ENCODE measurements at places on chromosomes 16 and 17.

DNA sequence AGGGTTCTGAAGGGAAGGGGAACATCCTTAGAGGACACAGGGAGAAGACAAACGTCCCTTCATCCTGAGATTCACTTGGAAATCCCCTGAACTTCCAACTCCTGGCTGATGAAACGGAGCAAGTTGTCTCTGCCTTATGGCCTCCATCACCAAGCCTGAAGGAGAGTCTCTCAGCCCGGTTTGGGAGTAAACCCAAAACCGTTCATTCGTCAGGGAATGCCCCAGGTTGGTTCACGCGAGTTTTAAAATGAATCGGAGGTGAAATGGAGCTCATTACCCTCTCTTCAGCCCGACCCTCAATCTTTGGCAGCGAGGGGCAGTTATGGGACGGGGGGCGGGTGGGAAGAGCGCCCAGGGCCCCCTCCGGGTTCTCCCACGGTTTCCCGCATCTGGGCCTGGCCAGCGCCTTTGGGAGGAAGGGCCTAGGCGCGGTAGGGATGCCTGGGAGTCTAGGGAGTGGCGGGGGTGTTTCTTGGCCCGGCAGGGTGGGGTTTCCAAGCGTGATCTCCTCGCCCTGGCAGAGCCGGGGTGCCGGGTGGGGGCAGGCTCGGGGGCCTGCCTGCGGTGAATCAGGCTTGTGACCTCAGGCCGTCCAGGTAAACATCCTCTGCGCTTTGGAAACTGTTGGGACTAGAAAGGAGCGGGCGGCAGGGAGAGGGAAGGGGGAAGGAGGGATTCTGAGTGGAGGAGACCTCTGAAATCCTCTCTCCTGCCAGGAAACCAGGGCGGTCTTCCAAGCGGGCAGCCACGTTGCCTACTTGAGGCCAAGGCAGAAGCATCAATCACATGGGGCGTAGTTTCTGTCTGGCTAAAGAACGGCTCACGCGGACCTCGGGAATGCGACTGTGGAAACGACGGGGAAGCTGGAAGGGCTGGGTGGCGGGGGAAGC lies 24.1 kb upstream of the HOXB13 start:
- DNase-seq: no peak

GRCh38 chr17:79833110-79833450 lies 6.2 kb downstream of the CBX4 start:
- DNase-seq: no peak

- DNase-seq: no peak
Observed at GRCh38 chr17:47188271-47188875, 722 bp downstream of the CDC27 start.

GRCh38 chr17:68289936-68290267 lies 1.0 kb downstream of the SLC16A6 start:
- no peak for DNase-seq

- DNase-seq: no peak
Observed at GRCh38 chr17:63407741-63408330, 38.3 kb downstream of the CYB561 start.

DNA sequence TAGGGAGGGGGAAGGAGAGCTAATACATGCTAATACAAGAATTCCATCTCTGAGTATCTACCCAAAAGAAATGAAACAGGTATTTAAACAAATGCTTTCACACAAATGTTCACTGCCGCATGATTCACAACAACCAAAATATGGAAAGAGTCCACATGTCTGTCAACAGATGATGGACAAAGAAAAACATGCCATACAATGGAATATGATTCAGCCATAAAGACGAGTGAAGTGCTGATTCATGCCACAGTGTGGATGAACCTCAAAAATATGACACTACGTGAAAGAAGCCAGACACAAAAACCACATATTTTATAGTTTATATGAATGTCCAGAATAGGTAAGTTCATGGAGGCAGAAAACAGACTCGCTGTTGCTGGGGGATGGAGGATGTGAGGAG lies 321.4 kb downstream of the FOXL1 start:
- DNase-seq: no peak

DNA sequence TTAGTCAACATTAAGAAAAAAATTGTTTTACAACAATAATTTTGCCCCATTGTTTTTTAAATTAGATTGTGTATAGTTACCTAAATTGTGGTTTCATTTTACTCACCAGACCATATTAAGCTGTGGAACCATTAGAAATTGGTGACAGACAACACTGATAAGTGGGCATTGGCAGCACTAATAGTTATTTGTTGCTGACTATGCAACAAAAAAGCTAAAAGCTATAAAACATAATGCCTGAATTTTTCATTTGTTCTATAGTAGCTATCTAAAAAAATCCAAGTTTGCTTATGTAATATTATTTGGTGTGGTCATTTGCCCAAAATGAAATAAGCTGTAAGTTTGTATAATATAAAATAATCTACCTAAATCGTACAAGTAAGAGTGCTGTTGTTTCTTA lies 13.7 kb upstream of the VWA3A start:
- no peak for DNase-seq

DNA sequence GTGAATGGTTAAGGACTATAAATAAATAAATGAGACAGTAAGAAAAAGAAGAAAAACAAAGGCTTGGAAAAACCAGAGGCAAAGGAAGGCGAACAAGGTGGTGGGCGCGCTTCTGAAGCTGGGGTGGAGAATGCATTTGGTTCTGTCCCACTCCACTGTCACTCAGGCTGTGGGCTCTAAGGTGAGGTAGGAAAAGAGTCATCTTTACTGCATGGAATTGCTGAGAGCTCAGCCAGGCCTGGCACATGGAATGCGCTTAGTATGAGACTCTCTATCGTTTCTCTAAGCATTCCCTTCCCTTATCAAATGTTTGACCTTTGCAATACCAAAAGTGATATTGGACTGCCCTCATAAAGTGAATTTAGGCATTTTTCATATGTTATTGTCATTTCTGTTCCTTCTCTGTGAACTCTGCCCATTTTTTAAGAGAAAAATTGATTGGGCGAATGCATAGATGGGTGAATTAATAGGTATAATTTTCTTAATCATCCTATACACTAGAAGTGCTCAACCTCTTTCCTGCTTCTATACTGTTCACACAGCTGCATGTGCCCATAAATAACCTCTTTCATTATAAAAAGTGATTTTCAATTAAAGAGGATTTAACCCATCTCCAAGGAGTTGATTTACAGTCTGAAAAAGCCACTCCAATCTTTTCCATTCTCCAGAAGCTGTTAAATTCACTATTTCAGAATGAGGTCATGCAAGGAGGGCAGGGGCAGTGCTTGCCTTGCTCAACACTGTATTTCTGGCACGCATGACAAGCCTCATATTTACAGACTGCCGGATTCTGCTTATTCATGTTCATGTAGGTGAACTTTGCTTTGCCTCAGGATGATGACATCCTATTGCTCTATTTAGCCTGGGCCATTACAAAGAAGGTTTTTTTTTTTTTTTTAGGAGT lies 87.7 kb downstream of the MYH10 start:
- no peak for DNase-seq

DNA sequence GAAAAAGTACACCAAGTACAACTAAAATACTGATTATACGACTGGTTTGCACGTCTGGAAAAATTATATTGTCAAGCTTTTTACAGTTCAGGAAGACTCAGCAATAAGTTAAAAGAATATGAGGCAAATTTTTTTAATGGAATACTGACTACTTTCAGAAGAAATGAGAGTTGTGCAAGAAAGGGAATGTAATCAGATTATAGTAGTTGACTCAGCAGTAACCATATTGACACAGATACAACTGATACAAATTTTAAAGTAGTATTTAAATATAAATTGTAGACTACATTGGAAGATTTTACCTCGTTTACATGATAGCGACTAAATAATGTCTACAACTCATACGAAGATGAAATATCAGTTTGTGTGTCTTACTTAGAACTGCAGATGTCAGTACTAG lies 16.7 kb downstream of the ASGR2 start:
- no peak for DNase-seq

DNA sequence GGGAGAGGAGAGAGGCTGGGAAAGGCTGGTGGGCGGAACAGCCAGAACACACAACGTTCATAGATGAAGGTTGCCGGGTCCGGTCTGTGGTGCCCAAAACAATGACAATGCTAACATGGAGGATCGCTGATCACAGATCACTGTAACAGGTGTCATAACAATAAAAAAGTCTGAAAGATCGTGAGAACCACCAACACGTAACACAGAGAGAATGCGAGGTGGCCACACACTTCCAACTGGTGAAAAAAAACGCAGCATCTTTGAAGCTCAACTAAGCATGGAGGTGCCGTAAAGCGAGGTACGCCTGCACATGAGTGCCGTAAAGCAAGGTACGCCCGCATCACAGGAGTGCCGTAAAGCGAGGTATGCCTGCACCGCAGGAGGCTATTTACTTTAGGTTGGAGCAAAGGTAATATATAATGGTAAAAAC lies 42.3 kb downstream of the ABR start:
- DNase-seq: no peak

GRCh38 chr17:47704116-47704515 lies 10.2 kb downstream of the TBKBP1 start:
- no peak for DNase-seq

DNA sequence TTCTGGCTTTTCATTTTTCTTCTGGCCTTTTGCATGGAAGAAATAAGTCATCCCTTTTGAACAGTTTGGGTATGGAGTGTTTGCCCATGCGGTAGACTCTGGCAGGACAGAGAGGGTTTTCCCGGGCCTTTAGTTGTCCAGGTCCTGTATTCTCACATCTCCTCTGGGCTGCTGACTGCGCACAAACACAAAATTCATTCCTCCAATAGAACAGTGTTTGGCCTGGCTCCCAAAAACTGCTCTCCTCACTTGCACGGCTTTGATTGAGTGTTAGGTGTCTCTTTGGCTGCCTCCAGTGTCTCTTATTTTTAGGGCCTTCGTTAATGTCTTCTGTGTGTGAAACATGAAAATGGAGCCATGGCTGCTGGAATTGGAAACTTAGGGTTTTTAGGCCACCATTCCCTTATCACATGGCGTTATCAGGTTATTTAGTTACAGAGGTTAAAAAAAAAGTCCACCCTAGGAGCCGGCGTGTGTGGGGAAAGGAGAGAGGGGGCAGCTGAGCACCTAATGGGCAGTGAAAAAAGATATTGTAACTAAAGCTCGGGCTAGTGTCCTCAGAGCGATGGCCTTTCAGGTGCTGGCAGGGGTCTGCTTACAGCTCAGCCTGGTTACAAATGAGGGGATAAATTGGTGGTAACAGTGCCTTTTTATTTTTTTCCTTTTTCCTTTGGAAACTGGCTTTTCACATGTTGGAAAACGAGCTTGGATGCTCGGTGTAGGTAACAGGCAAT lies 47.3 kb downstream of the PRKCA start:
- DNase-seq: no peak

DNA sequence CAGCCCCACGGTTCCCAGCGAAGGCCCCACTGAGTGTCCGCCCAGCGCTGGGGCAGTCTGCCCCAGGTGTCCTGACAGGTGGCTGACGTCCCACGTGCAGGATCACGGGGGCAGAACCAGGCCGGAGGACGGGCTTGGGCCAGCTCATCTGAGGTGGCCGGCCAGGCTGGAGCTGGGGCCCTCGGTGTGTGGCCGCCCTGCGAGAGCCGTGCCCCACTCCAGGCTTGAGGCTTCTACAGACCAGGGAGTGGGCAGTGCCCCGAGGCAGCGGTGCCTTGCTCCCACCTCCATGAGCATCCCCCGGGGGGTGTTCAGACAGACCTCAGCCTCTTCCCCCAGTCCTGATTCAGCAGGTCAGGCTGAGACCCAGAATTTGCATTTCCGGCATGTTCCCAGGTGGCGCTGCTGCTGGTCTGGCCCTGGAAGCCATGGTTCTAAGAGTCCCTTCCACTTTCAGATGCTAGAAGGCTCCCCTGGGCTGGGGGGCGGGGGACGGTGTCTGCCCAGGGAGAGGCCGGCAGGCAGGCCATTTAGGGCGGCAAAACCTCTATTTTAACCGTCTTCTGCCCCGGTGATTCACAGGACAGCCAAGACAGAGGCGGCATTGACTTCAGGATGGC lies 35.4 kb upstream of the PABPN1L start:
- DNase-seq: no peak

GRCh38 chr16:10780628-10781027 lies 37.0 kb downstream of the NUBP1 start:
- no peak for DNase-seq

GRCh38 chr17:76911299-76912017 lies 43.3 kb downstream of the MGAT5B start:
- no peak for DNase-seq

DNA sequence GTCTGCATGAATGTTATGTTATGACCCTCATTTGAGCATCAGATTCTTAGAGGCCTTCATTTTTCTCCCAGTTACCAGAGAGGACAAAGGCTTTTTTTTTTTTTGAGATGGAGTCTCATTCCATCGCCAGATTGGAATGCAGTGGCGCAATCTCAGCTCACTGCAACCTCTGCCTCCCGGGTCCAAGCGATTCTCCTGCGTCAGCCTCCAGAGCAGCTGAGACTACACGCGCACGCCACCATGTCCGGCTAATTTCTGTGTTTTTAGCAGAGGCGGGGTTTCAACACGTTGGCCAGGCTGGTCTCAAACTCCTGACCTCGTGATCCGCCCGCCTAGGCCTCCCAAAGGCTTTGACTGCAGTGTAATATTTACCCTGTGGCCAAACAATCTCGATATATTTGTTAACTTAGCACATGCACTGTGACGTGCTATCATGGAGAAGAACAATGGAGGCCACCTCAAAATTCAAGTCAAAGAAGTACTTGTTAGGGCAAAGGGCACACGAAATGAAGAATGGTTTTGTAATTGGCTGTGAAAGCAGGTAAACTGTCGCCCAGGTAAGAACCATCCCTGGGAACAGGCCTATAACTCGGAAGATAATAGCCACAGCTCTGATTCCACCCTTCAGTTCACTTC lies 303.4 kb downstream of the SLC39A11 start:
- DNase-seq: no peak

DNA sequence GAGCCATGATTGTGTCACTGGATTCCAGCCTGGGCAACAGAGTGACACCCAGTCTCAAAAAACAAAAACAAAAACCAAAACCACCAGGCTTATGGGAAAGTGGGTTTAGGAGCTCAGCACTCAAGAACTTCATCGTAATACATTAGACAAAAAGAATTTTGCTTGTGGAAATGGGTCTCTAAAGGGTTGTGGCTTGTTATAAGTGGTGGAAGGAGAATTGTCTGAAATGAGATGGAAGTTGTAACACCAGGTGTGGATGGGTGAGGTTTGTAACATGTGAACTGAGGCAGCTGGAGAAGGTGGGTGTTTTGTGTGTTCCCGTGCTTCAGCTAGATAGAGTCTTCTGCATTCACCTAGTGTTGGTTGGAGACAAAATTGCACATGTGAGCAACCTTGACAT lies 35.8 kb downstream of the CDH1 start:
- no peak for DNase-seq

Measured in vagina (tissue), 2 donors.